Stromal cell of bone marrow (primary cell): ENCODE measurements at places on chromosomes 5 and 9.

- DNase-seq = no peak
These were observed 369.0 kb downstream of the CAAP1 start for GRCh38 chr9:26523577-26523976.

DNA sequence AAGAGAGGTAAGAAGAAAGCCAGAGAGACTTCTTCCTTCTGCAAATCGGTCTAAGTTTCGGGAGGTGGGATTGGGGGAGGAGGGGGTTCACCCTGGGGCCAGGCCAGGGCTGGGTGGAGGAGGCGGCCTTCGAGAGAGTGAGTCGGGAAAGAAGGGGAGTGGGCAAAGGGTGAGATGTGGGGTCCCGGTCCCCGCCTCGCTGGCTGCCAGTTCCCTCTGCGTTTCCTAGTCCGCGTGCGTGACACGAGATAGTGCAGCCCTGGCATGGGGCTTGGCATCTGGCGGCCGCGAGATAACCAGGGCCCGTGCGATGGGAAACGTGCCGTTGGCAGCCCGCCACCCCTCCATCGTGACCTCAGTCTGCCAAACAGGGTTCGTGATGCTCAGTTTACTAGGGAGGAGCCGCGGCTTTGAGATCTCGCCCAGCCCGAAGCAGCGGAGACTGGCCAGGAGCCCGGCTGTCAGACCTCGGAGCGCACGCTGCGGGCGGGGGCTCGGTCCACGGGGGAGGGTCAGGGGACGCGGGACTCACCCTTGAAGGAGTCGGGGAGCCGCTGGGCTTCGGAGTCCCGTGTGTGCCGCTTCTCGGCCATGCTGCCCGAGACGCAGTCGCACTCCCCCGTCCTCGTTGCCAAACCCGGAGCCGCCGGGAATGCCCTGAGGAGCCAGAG is at the start of gene STOM:
TSS of gene STOM (minus strand) at position 656 of the 671 bp plus-strand sequence. CDS start at position 593, 63 bp downstream.
- DNase-seq = peak; percentile 79

- no peak for DNase-seq
These were observed 47.4 kb downstream of the VAV2 start for GRCh38 chr9:133944746-133945135.

DNA sequence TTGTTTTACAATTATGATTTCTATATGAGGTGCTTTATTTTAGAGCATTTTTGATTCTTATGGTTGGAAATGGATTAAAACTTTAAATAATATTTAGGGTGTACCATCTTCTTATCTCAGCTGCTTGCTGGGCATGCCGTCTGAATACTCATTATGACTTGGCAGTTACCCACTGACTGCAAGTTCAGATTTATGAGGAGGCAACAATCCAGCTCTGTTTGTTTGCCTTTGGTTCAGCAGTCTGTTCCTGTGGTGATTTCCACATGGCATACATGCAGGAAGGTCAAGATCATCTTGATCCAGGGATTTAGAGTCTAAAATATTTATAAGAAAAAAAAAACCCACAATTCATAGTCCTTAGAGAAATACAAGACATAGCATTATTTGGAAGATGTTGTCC is 1254.5 kb upstream of the NUDT12 start:
- DNase-seq = no peak

GRCh38 chr5:172319708-172320441 is 36.3 kb upstream of the UBTD2 start:
- DNase-seq = peak; percentile 67

GRCh38 chr9:5563886-5564285 is 53.6 kb downstream of the PDCD1LG2 start:
- no peak for DNase-seq

DNA sequence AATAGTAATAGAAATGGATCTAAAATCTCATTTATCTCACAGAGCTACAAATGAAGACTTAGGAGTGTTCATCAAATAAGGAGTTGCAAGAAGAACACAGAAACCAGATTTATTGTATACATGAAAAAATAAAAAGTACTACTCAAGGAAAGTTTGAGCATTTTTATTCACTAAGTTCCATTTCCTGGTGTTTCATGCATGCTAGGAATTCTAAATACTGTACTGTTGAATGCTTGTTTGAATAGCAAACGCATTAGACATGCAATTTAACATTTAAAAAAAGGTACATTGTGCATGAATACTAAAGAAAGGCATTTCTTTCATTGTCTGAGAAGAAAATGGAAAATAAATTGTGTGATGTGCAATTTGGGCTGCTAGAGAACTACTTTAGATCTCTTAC is 52.1 kb downstream of the C6 start:
- no peak for DNase-seq

GRCh38 chr9:84991514-84991870 is 322.0 kb downstream of the NTRK2 start:
- no peak for DNase-seq
